ENCODE measurements at places on chromosomes 1 and 21.
A peak's percentile ranks its signal among the peaks of the same experiment; 100 is the strongest.

DNA sequence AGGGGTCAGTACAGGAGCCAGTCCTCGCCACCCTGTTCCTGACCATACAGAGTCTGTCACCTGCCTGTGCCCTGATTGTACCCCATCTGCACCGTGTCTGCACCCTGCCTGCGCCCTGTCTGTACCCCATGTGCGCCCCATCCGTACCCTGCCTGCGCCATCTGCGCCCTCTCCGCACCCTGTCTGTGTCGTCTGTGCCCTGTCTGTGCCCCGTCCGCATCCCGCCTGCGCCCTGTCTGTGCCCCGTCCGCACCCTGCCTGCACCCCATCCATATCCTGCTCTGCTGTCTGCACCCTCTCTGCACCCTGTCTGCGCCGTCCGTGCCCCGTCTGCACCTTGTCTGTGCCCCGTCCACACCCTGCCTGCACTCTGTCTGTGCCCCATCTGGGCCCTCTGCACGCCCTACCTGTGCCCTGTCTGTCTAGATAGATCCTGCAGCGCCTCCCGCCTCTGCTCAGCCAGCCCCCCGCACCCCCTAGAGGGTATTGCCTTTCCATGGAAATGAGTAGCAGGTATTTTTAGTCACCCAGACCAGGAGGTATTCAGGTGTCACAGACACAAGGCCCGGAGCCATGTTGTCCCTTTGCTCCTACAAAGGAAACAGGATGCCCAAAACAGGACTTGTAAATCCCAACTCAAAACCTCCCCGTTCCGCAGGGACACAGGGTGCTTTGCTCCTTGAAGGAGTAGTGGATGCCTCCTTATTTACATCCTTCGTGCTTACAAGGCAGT, 7.7 kb upstream of the NPHP4 start:
- peaks cover 8% of the 10 kb centered on the region for H3K36me3 ChIP-seq
- H3K27me3 ChIP-seq: no peaks in the 10 kb centered on the region
- H3K4me1 ChIP-seq: peaks cover 25% of the 10 kb centered on the region
- no peak overlapping the region for H3K4me3 ChIP-seq
- DNase-seq: peak; percentile 19

DNA sequence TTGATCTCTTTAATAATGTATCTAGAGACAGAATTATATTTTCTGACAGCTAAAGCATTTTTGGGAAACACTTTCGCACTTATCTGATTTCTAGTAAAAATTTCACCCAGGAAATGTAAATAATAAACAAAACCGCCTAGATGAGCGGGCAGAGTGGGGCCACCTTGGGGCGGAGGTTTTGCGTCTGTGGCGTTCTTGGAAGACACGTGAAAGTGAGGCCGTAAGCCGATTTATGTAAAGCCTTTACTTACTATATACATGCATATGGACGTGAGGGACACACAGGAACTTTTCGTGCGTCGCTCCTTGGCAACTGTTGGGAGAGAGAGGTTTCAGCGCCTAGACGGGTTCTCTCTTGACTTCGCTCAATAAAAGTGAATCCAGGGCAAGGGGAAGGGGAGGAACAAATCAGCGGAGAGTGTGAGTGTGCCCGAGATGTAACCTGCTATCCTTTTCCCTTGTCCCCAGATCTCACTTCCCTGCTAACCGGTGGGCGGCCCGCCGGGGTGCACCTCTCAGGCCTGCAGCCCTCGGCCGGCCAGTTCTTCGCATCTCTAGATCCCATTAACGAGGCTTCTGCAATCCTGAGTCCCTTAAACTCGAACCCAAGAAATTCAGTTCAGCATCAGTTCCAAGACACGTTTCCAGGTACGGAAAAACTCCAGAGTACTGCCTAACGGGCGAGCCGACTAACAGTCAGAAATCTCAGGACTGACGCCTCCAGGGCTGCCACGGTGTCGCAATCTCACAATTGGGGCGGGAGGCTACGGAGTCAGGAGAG, 1.7 kb downstream of the HLX start:
- no peak for DNase-seq
- H3K4me1 ChIP-seq: peaks cover 26% of the 10 kb centered on the region
- peaks cover 66% of the 10 kb centered on the region for H3K27me3 ChIP-seq
- peak overlapping the region; percentile 63 for H3K4me3 ChIP-seq

DNA sequence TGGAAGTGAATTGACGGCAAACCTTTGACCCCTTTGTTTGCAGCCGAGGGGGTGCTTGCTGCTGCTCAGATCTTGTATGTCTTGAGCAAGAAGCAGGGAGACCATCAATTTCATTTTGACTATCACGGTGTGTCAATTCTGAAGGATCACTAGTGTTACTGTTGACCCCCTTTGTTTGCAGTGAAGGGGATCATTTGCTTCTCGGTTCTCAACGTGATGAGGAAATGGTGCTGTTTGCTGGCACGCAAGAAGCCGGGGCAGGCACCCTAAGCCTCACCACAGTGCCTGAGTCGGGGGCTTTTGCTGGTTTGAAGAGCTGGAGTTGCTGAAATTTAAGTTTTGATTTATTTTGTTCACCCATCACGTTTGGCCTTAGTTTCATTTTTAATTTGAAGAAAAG, 7.5 kb downstream of the RBM15 start:
- no peak overlapping the region for H3K27ac ChIP-seq
- H3K27me3 ChIP-seq: no peaks in the 10 kb centered on the region
- DNase-seq: no peak
- no peak overlapping the region for H3K4me3 ChIP-seq

DNA sequence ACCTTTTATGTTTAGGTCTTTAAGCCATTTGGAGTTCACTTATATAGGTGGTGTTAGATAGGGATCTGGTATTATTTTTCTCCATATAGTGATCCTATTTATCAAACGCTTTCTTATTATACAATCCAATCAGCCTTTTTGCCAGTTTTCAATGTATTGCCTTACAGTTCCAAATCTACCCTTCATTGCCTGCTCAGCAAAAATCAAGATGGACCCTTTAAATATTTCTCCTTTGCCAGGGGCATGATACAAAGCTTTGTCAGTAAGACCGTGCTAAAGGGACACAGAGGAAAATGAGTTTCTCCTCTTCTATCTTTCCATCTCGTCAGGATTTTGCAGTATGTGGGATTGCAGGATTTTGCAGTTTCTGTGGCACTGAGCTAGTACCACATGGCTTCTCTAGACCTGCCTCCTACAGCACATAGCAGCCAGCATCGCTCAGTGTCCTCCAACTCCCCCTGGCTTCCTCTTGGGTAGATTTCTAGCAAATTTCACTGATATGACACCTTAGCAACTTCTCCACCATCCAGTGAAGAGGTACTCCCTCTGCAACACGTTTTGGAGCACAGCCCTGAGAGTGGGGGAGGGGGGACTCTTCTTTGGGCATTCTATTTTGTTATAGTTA, 22.5 kb upstream of the CAP1 start:
- peaks cover 4% of the 10 kb centered on the region for H3K4me1 ChIP-seq
- peaks cover 12% of the 10 kb centered on the region for H3K27me3 ChIP-seq
- H3K36me3 ChIP-seq: no peaks in the 10 kb centered on the region
- H3K4me3 ChIP-seq: no peak overlapping the region
- H3K27ac ChIP-seq: no peak overlapping the region

- no peaks in the 10 kb centered on the region for H3K27me3 ChIP-seq
- DNase-seq: no peak
- peaks cover 2% of the 10 kb centered on the region for H3K4me1 ChIP-seq
- no peak overlapping the region for H3K27ac ChIP-seq
- peaks cover 1% of the 10 kb centered on the region for H3K36me3 ChIP-seq
- H3K4me3 ChIP-seq: no peak overlapping the region
These were observed 45.9 kb downstream of the BTBD8 start for GRCh38 chr1:92126088-92126487.

GRCh38 chr21:14850394-14850793, 214.4 kb downstream of the NRIP1 start:
- no peak for DNase-seq
- no peaks in the 10 kb centered on the region for H3K36me3 ChIP-seq
- no peaks in the 10 kb centered on the region for H3K4me1 ChIP-seq
- H3K4me3 ChIP-seq: no peak overlapping the region
- H3K27ac ChIP-seq: no peak overlapping the region
- H3K27me3 ChIP-seq: no peaks in the 10 kb centered on the region

DNA sequence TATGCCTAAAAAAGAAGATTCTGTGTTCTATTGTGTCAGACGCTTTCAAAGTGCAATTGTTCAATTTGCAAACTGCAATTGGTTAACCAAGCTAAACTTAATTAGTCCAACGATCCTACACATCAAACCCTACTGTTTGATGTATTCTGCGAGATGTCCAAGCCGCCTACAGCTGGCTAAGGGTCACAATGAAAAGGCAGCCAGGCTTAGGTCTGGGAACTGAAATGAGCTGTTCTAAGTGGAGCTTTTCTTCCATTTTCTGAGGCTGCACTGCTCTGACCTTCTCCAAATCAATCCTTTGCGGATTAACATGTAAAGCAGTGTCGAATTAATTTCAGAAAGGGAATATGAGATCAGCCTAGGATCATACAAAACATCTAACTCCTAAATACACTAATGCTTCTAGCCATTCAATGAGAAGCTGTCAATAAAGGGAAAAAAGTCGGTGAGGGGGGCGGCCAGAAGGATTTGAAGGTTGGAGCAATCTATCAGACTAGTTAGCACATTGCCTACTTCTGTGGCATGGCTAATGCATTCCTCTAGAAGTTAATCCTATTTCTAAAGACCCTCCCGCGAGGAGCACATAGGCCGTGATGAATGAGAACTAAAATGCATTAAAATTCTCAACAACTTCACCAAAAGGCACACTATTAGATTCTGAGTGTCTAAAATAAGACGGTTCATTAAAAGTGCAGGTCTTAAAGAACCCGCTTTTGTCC, 119.0 kb downstream of the SIM2 start:
- no peaks in the 10 kb centered on the region for H3K27me3 ChIP-seq
- H3K27ac ChIP-seq: no peak overlapping the region
- H3K4me3 ChIP-seq: no peak overlapping the region
- no peaks in the 10 kb centered on the region for H3K36me3 ChIP-seq
- no peak for DNase-seq
- H3K4me1 ChIP-seq: peaks cover 2% of the 10 kb centered on the region

All from activated naive CD8-positive, alpha-beta T cell treated with anti-CD3 and anti-CD28 coated beads, Interleukin-2, amount 10 ng/mL, durations not matched to agents 7 days and 5 days (primary cell).